ENCODE measurements at places on chromosomes 4 and X.

GRCh38 chrX:49106930-49107329 is 16.6 kb downstream of the GPKOW start:
- no peak for DNase-seq

DNA sequence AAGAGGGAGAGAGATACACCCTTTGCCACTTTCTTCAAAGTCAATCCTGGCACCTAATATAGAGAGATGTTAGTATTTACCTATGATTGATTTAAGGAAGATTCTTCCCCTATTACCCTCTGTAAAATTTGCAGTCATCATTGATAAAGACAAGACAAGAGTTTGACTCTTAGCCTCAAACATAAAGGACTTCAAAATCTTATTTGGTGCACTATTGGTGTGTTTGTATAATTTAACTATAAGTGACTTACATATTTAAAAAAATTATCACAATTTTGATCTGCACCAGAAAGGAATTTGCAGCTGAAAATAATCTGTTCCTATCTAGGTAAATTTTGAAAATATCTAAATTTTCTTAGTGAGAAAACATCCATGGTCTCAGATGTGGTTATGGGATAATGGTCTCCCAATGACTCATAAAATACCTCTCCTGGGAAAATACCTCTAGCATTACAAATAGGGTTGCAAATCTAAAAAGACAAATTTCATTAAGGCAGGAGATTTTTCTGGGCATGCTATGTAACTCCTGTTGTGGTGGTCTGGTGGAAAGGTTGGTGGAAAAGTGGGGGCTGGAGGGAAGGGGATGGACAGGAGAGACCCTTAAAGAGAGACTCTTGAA is 173.6 kb upstream of the MED14 start:
- no peak for DNase-seq

DNA sequence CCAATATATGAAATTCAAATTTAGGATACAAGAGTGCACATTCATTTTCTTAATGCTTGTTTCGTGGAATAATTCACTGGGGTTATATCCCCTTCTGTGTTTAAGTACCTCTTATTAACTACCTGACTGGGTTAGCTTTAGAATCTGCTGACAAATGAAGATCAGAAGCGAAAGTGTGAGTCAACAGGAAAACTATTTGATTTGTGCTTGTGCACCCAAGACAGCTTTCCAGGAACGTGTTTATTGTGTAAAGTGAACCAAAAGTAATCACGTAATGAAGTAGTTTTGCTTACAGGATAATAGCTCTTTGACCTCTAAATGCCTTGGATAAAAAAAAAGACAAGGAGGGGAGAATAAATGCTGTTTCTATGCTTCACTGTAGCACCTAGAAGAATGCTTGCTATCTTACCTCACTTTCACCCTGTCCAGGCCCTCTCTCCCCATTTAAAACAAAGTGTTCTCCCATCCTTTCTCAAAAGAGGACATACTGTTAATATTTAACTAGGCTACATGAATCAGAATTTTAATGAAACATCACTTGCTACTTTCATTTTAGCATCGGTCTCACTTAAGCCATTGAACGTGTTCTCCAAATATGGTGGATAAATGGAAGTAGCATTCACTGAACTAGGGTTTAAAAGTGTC is 141.9 kb downstream of the THOC2 start:
- DNase-seq, result no peak

GRCh38 chrX:149284616-149285015 is 220.5 kb downstream of the IDS start:
- DNase-seq, result no peak

DNA sequence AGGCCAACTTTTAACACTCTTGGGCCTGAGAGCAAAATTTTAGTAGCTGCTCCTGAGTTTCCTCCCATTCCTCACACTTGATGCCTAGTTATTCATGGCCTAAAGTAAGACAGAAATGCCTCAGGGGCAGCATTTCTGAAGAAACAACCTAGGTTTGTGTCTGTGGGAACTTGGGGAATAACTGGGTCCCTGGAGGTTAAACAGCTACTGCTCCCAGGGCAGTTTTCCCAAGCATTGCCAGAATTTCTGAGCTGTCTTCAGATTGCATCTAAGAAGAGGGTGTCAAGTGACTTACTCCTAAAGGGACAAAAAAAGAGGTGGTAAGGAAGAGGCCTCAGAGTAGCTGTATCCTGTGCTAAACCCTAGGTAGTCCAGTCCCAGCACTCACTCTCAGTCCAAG is 130.8 kb upstream of the ACSL4 start:
- no peak for DNase-seq

- DNase-seq, result no peak
Observed at GRCh38 chrX:65838674-65839073, 171.2 kb downstream of the MSN start.

DNA sequence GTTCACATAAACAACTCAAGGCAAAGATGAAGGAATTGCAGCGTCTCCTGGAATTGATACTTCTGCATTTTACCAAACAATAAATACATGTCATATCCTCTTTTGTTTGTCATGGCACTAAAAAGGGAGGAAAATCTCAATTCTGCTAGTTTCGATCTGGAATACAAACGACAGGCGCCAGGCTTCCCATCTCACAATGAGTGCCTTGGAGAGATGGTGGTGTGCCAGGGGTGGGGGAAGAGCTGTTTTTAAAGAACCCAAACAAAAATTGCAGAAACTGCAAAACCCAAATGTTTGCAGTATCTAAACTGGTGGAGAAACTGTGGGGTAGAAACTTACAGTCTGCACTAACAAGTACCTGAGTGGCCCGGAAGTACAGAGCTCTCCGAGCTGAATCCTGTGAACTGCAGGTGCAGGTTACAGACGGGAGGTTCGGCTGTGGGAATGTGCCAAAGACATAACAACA is 53.0 kb upstream of the KLF3 start:
- DNase-seq, result no peak

DNA sequence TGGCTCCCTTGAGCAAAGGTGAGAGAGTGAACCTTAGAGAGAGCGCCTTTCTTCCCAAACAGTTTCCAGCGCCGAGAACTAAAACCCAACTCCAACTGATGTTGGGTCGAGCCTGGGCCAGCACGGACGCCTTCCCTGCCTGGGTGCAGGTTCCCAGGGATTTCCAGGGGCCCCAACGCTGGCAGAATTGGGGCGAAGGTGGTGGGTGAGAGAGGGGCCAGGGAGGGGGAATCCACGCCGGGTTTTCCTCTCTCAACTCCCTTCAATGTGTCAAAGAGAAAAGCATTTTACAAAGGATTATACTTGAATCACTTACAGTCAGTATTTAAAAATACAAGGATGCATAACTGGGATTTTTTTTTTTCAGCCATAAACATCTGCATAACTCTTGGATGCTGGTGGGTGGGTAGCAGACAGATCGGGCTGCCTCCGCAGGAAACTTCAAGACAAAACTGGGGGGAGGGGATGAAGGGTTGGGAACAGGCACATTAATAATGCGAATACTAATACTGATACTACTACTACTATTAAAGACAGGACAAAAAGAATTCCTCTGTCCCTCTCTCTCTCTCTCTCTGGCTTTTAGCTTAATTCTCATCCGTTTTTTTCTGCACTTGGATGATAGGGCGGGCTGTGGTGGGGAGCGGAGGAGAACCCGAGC is 1.3 kb upstream of the ARX start:
- DNase-seq, result no peak

DNA sequence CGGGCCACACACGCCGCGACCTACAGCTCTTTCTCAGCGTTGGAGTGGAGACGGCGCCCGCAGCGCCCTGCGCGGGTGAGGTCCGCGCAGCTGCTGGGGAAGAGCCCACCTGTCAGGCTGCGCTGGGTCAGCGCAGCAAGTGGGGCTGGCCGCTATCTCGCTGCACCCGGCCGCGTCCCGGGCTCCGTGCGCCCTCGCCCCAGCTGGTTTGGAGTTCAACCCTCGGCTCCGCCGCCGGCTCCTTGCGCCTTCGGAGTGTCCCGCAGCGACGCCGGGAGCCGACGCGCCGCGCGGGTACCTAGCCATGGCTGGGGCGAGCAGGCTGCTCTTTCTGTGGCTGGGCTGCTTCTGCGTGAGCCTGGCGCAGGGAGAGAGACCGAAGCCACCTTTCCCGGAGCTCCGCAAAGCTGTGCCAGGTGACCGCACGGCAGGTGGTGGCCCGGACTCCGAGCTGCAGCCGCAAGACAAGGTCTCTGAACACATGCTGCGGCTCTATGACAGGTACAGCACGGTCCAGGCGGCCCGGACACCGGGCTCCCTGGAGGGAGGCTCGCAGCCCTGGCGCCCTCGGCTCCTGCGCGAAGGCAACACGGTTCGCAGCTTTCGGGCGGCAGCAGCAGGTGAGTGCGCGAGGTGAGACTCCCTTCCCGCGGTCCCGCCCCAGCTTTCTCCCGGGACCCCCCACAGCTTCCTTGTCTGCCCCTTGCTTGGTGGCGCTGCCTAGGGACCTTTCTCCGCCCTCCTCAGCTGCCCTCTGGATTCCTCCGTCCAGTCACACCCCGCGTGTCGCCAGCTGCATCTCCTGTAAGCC is 678 bp downstream of the BMP3 start:
- peak; percentile 5 for DNase-seq

- DNase-seq, result no peak
Observed at GRCh38 chr4:139245590-139245989, 34.4 kb downstream of the MGARP start.

GRCh38 chr4:31692399-31692940 is 972.3 kb downstream of the PCDH7 start:
- no peak for DNase-seq

DNA sequence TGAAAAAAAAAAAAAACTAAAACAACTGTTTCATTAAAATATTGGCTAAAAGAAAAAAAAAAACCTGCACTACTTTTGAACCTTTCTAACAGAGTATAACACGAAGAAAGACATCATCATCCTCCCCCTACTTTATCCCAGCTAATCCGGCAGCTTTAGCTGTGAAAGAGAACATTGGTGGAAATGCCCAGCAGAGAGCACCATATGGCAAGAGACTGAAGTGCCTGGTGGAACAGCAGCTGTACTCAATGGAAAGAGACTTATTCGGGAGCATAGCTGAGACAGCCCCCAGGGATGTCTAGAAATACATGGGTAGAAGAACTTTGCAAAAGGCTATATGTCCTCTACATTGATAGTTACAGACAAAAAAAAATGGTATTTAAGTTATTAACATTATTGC is 30.3 kb downstream of the STPG2 start:
- no peak for DNase-seq

GRCh38 chrX:27466051-27466450 is 2.9 kb upstream of the PPP4R3C start:
- DNase-seq, result no peak

GRCh38 chrX:150406596-150406995 is 43.5 kb downstream of the MAMLD1 start:
- no peak for DNase-seq

- DNase-seq, result no peak
Observed at GRCh38 chr4:182307746-182308145, 64.5 kb downstream of the TENM3 start.

- DNase-seq, result no peak
Observed at GRCh38 chr4:13266687-13267086, 217.5 kb downstream of the RAB28 start.

DNA sequence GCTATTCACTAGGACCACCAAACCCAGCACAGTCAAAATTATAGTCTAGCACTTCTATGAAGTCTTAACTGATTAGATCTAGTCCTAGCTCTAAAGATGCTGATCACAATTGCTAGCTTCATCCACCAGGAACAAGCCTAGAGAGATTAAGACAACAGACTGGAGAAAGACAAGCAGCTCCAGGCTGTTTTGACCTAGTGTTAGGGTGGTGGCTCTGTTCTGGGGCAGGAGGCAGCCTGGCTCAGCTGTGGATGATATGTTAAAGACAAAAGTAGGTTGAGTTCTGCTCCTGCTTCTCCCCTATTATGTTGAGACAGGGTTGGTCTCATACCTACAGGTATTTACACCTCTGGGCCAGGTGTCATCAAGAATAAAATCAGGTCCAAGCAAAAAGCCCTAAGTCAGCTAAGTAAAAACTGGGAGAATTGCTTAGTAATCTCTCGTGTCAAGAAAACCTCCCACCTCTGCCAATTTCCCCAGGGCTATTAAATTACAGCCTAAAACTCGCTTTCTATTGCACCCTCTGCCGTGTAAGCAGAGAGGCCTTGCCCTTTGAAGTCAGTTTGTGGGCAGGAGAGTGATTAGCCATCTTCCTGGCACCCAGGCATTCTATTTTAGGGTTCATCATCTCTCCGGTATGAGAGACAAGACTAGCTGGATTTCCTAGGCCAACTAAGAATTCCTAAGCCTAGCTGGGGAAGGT is 39.9 kb downstream of the RAB40AL start:
- no peak for DNase-seq

DNA sequence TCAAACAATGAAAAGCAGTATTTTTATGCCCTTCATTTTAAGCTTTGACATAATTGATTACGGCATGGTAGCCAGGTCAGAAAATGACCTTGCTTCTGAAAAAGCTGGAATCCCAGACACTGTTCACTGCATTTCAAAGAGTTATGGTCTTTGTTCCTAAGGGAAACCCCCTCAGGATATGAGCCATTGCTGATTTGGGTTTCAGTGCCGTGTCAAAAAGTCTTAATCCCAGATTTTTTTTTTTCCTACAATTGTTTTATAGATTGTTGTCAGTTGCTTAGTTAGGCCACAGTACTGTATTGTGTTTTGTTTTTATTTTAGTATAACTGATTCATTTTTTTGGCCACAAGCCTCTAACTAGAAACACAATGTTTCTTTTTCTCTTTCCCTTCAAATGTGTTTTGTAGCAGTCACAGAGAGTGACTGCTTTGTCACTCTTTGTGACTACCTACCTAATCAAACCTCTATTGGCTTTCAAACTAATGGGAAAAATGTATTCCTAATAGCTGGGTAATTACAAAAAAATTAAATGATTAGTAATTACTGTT is 10.3 kb downstream of the WDR44 start:
- DNase-seq, result no peak

DNA sequence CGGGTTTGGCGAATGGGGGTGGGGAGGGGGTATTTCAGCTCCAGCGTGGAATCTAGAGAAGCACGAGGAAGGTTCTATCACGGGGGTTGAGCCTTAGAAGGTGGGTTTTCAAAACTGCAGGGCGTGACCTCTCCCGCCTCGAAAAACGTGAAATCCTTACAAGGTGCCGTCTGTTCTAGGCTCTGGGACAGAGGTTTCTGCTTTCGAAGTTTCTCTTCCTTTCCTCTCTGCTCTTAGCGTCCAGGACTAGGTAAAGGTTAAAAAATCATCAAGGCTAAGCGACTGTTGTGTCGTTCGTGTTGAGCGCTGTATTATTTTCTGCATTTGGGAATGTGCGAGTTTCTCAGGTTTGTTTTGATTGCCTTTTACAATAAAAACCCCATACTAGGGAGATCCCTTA is 1.1 kb downstream of the FHL1 start:
- DNase-seq, result no peak

GRCh38 chr4:54005475-54005874 is 58.9 kb downstream of the CHIC2 start:
- no peak for DNase-seq

GRCh38 chrX:106168107-106168506 is at the start of gene PWWP3B:
Gene PWWP3B (plus strand): TSS chrX:106168305. CDS start chrX:106205433, 37,128 bp downstream.
- DNase-seq, result no peak

- DNase-seq, result no peak
Observed at GRCh38 chr4:72496119-72496518, 72.9 kb downstream of the ADAMTS3 start.

GRCh38 chr4:89257376-89257775 is 50.2 kb downstream of the GPRIN3 start:
- DNase-seq, result no peak

- no peak for DNase-seq
Observed at GRCh38 chrX:32842053-32842452, 369.3 kb downstream of the DMD start.

Data from stimulated activated CD4-positive, alpha-beta T cell treated with anti-CD3 and anti-CD28 coated beads, Interleukin-2, amount 100 ng/mL, for 24 hours (primary cell).